ENCODE measurements at places on chromosomes 3 and 15.
A peak's percentile ranks its signal among the peaks of the same experiment; 100 is the strongest.

DNA sequence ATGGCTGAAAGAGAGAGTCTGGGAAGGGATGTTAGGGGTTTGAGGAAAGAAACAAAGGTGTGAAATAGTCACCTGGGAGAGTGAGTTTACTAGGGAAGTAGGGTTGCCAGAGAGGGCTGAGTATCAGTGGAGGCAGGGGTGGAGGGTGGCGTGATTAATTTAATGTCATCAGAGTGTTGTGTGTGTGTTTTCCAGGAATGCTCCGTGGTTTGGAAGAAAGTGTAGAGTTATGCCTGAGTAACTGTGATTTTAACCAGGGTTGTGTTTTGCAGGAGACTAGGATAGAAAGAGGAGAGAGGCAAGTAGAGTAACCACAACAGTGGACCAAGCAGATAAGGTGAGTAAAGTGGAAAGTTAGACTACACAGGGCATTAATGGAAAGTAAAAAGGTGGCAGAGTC is 27.2 kb downstream of the PLD1 start:
- DNase-seq, result no peak

GRCh38 chr3:124116906-124117305 is 125.0 kb upstream of the ROPN1 start:
- no peak for DNase-seq

DNA sequence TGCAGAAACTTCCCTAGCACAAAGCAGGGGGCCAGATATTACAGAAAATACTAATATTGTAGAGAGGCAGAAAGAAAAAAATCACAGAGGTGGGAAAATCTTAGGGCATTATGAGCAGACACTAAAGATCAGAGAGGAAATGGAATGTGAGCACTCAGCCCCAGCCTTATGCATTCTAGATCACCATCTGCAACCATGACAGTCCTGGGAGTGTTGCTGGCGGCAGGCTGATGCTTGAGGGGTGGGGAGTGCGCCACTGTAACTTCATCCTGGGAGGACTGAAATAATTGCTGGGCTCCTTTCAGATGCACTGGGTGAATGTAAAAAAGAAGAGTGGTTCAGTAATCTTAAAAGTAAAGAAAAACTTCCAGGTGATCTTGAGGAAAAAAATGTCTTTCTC is 427.6 kb upstream of the SEMA6D start:
- DNase-seq, result no peak

GRCh38 chr15:58529041-58529440 is 97.2 kb downstream of the LIPC start:
- DNase-seq, result no peak

- DNase-seq, result no peak
Observed at GRCh38 chr3:114428044-114428595, 134.3 kb downstream of the TIGIT start.

- DNase-seq, result no peak
Observed at GRCh38 chr3:57598765-57599360, 1.7 kb upstream of the ARF4 start.

DNA sequence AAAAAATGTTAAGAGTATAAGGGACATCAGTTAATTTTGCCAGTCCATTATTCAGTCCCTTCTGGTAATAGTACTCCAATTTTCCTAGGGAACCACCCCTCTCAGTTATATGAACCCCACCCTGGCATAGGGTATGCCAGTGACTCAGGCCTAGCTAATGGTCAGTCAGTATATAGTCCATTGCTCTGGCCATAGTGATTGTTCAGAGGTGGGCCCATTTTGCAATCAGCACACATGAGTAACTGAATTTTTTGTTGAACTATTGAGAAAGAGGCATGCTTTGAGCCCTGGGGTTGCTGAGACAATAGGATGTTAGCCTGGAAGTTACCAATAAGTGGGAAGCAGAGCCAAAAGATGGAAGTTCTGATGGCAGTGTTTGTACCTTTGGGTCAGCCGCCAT is 4.1 kb downstream of the LRCH3 start:
- DNase-seq, result peak; percentile 56

- DNase-seq, result peak; percentile 66
Observed at GRCh38 chr15:60673918-60674558, 195.1 kb upstream of the ICE2 start.

DNA sequence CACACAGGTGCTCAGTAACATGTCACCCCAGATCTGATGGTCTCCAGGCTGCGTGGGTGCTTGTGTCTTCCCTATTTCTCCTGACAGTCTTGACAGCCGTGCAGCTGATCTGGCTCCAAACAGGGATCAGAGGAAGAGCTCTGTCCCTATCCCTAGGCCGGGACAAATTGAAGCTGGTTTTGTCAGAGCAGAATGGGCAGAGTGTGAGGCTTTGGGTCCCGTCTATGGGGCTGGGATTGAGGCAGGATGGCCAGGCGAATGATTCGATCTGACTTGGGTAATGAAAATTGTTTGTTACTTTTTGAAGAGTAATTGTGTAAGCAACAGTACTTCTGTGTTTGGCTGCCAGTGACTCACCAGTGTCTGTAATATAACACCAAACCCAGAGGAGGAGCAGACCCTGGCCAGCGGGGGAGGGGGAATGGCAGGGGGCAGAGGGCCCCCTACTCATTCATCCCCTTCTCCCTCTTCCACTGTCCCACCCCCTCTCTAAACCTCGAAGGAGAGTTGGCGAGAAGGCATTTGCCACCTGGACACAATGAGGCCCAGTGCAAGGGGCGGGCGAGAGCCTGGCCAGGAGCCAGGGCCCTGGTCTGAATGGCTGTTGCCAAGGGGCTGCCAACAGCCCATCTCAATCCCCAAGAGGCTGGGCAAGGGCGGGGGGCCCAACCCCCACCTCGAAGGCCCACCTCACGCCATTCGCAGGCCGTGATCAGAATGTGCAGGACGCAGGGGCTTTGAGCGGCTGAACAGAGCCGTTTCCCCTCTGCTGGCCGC is 4.9 kb upstream of the MAGEF1 start:
- DNase-seq, result peak; percentile 68

DNA sequence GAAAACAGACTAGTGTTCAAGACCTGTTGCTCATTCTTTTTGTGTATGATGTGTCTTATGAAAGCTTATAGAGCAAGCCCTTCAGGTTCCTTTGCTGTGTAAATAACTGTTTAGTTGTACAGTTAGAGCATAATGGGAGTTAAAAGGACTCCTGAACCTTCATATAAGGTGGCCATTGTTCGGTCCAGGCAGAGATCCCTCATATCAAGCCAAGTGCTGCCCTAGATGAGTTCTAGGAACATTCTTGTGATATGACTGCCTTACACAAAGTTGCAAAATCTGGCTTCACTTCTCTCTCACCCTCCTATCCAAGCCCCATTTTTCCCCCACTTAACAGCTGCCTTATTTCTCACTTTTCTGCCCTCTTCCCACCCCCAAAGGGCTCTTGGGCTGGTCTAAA is 26.9 kb downstream of the GYG1 start:
- DNase-seq, result no peak

- no peak for DNase-seq
Observed at GRCh38 chr3:169298247-169298992, 365.1 kb downstream of the MECOM start.

DNA sequence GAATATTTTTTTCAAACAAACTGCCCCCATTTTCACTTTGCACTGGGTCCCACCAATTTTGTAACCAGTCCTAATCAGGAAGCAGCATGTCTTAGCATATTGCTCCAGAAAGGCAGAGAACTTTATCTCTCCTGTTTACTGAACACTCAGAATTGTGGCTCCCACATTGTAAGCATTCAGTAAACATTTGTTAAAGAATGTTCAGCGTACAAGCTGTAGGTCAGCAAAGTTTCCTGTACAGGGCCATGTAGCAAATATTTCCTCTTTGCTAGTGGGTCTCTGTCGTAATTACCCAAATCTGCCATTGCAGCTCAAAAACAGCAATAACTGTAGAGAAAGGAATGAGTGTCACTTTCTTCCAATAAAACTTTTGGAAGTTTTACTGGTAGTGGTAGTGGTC is 393.3 kb downstream of the GRM7 start:
- no peak for DNase-seq

All from AG08396 (cell line).